Stimulated activated CD8-positive, alpha-beta memory T cell treated with anti-CD3 and anti-CD28 coated beads, Interleukin-15, amount 100 ng/mL, for 1 hour (primary cell): ENCODE measurements at places on chromosomes 5 and 9.

- DNase-seq, result no peak
Observed at GRCh38 chr5:77066184-77066583, 20.9 kb downstream of the ZBED3 start.

DNA sequence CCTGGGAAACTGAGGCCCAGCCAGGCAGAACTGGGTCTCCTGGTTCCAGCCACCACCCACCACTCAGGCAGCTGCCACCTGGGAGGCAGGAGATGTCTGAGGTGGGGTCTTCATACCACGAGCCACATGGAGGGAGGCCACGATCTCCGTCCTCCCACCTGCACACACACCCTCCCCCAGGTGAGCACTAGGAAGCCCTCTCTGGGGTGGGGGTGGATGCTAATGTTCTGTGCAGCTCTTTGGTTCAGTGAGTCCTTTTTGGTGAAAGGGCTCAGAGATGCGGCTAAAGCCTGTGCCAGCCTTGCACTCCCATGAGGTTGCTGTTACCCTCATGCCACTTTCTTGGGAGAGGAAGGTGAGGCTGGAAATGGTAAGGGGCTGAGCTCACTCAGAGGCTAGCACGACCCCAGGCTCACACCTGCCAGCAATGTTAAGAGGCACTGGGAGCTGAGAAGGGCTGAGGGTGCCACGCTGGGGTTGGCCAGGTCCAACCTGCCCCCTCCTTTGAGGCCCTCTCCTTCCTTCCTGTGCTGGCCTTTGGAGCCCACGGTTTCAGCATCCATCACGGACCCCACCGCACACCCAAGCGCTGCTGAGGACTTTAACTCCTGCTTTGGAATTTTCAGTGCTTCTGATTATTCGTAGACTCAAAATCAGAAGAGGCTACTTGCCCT, 26.6 kb upstream of the OBP2B start:
- DNase-seq, result no peak

DNA sequence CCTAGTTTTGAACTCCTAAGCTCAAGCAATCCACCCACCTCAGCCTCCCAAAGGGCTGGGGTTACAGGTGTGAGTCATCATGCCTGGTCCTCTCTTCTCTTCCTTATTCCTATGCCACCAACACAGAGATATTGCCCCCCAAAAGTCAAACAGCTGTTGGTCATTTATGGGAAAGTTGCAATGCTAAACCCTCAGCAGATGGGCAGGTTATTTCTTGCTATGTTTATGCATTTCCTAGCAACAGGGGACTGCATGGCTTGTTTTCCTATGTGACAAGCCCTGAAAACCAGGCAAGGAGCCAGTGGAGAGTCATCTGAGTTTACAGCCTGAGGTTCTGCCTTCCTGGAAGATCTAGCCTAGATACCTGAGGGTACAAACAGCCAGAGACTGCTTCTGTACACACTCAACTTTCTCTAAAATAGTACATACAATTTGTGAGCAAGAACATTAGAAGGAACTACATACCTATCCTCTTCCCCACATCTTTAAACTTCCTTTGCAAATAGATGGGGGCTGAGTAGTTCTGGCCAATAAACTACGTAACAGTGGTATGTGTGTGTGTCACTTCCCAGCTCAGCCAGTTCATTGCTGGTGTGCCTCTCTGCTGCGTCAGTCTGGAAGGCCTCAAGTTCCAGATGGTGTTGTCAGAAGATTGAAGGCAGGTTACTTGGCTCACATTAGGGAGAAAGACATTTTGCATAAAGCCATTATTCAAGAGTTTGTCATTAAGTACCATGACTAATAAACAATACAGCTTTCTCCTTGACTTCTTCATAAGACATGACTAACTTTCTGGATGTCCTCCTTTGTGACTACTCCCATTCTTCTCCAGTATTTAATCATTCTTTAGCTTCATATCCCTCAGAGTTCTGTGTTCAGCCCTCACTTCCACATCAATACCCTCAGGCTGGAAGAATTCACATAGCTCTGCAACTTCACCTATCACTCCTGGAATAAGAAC, 65.3 kb downstream of the CSNK1A1 start:
- no peak for DNase-seq

- DNase-seq, result no peak
Observed at GRCh38 chr9:33158843-33159776, 8.0 kb downstream of the B4GALT1 start.

DNA sequence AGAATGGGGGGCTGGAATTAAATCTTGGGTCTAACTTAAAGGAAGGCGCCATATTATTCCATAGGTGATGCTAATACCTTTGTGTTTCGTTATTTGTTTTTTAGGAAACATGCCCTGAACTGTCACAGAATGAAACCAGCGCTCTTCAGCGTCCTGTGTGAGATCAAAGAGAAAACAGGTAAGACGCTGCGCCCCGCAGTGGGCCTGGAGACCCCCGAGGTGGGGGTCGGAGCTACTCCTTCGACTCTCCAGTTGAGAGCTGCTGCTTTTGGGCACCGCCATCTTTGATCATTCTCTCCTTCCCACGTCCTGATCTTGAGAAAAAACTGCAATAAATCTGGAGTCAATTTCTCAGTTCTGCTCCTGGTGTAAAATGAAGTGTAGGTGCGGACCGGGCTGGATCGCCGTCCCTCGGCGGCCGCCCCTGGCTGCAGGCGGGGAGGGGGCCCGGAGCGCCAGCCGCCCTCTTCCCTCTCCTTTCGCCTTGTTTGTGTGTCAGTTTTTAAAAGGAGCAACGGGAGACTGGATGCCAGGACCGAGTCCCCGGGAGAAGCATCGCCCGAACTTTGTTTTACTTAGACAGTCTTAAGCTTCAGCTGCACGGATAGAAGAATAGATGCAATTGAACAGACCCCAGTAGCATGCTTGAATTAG, 1.4 kb downstream of the PBX3 start:
- DNase-seq, result no peak
